ENCODE measurements at places on chromosomes 3 and 15.

- no peak for DNase-seq
Measured at GRCh38 chr3:126389112-126389793, 5.5 kb upstream of the CFAP100 start.

DNA sequence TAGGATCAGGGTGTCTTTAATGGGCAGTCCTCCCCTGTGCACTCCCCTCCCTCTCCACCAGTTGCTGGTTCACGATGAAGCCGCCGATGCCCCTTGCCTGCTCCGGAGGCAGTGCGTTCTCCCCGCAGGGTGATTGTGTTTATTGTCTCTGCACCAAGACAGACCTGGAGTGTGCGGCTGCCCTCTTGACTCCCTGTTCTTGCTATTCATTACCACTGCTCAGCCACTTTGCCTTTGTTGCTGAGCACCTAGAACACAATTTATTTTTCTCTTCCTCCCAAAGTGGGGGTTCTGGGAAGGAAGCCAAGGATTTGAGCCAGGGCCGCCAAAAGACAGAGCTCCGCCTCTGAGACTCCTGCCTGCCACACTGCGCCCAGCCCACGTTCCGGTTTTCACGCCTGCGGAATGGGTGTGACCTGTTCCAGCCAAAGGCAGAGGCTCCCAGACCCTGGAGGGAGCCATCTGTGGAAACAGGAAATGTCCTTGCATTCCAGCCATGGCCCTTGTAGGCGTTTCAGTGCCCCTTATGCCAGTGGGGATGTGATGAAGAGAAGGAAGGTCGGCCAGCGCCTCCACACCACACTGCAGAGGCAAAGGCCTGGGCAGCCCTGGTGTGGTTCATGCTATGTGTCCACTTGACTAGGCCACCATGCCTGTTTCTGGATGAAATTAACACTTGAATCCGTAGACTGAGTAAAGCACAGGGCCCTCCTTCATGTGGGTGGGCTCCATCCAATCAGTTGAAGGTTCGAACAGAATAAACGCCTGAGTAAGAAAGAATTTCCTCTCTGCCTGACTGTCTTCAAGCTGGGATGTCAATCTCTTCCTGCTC lies 85.8 kb downstream of the HMG20A start:
- DNase-seq: no peak

DNA sequence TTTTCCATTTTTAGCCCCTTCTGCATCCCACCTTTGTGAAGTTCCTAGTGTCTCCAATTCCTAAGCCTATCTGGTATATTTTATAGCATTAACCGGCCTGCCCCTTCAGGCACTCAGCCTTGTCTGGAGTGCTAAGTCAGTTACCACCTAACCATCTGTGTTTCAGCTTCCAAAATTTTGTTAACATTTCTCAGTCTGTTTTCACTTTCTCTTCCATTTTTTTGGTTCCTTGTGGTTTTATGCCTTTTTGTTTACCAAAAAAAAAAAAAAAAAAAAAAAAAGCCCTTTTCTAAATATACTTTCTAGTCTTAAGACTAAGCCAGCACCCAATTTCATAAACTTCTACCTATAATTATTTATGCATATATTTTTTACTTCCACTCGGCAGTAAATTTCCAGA lies 92.4 kb downstream of the CSNK1G1 start:
- DNase-seq: no peak

DNA sequence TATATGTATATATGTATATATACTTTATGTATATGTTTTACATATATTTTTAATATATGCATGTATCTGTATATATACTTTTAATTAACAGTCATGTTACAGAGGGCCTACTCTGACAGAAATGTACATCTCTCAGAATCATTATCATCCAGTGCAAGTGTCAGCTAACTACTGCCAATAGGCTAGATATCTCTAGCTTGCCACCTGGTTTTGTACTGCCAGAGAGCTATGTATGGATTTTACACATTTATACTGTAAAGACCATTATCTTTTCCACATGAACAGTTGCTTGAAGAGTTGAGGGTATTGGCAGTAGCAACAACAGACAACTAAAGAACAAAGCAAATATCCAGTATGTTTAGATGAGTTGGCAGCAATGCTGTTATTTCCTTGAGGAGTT lies 99.7 kb upstream of the VGLL3 start:
- no peak for DNase-seq

DNA sequence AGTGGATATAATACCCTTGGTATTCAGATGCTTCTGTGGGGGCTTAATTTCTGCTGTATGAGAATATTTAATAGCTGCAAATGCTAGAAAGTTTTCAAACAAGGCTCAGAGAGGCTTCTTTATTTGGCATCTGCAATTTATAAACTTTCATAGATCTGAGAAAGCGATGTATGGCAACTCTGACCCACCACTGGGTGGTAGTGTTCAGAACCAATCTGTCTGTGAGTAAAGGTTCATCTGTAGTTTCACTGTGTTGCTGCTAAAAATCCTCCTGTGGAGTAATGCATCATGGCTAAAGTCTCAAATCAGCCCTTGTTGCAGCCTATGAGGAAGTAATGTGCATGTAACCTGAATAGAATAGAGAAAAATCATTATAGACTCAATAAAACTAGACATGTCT lies 47.4 kb downstream of the CLSTN2 start:
- no peak for DNase-seq

DNA sequence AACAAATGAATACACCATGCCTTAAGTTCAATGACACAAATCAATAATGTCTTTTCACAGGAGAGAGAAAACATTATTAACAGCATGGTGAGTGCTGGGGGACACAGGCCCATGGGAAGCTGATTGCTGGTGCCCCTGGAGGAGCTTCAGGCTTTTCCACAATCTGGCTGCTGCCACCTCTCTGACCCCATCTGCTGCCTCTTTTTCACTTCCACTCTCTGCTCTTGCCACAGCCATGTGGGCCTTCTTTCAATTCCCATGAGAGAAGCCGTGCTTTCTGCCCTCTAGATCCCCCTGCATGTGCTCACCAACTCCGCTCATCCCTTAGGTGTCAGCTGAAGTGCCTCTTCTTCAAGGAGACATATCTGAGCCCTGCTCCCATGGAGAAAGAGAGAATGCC lies 21.0 kb upstream of the CTXND1 start:
- DNase-seq: no peak

DNA sequence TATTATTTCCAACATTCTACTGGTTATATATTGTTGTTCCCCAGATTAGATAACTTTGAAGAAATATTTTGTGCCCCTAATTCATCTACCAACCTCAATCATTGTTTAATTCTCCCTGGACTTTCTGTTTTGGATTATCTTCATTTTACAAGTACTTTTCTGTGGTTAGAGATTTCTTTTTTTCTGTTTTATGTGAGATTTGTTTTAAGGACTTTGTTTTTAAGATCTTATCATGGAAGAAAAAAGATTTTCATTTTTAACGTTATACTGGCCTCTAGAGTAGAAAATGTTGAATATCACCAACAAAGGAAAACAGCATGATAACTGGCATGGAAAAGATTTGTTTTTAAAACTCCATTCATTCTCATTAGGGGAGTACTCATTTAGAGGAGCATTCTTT lies 210.9 kb upstream of the KCNMB2 start:
- no peak for DNase-seq

- no peak for DNase-seq
Measured at GRCh38 chr3:122231465-122232157, 48.1 kb downstream of the CASR start.

GRCh38 chr15:83199288-83199687 lies 8.3 kb downstream of the HDGFL3 start:
- no peak for DNase-seq

DNA sequence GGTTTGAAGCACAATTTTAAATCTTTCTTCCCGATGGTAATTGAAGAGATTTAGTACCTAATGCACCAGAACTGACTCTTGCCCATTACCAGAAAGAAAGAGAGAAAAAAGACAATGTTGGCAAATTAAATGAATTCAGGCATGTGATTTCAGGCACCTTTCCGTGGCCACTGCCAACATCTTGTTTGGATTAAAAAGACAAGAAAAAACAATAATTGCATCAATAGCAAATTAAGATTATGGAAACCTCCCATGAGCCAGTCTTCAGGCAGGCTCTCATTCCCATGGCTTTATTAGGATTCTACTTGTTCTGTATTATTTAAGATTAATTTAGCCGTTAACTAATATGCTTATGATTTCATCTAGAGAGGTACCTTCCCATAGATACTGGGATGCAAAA lies 193.0 kb downstream of the GREM1 start:
- no peak for DNase-seq

GRCh38 chr3:108489776-108490175 lies 20.6 kb downstream of the MYH15 start:
- DNase-seq: peak; percentile 0

GRCh38 chr15:77418966-77419835 lies 703 bp downstream of the PEAK1 start:
- no peak for DNase-seq

DNA sequence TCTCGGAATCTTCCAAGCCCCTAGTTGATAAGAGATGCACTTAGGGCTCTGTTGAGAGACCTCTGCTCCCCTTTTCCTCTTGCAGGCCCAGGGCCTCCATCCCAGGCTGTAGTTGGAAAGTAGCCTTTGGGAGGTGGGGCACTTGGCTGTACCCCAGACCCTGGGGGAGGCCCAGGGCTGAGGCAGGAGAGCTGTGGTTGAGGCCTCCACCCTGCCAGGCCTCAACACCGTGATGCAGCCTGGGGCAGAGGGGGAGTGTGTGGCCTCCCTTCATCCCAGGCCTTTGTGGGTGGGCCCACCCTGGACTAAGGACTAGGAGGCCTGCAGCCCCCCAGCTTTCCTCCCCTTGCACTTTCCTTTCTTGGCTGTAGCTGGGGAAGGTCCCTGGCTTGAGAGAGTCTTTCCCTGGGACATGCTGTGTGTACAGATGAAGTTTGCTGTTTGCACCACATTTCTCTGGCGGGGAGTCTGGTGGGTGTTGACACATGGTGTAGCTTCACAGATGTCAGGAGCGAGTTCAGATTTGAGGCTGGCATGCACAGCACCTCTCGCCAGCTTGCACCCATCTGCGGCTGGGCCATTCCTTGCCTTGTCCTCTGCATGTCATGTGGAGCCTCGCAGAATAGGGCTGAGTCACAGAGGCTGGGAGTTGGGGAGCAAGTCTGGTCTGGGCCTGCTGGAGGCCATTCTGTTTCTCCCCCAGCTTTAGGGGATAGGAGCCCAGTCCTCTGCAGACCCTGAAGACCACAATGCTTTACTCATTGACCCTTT lies 13.7 kb downstream of the PLEKHO2 start:
- no peak for DNase-seq

- DNase-seq: no peak
Measured at GRCh38 chr3:181932039-181932438, 220.3 kb downstream of the SOX2 start.
